ENCODE measurements at places on chromosomes 12 and 14.

DNA sequence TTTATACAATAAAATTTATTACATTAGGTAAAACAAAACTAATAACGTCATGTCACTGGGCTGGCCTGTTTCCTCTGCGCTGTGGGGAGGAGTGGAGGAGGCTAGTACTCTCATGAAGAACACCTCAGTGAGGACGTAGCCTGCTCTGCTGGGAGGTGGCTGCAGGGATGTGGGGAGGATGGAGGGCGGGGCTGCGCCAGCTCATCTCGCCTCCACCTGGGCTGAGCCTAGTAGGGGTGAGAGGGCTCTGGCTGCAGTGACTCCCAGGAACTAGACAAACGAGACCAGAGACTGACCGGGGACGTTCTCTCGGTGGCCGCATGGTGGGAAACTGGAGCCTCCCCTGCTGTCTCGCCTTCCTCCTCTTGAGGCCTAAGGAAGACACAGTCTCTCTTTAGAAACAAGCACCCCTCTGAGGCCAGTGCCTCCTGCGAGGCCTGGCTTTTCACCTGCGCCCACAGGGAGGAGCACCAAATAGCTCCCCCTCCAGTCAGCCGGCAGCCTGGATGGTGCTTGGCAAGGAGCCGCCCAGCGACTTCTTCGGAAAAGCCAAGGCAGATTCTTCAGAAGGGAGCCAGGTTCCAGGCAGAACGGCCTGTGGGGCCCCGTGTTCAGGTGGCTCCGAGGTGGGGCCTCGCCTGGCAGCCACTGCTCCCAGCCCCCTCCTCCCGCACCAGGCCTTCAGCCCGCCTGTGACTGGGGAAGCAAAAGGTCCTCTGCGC, 62.4 kb downstream of the PLEKHG3 start:
- no peak for DNase-seq

DNA sequence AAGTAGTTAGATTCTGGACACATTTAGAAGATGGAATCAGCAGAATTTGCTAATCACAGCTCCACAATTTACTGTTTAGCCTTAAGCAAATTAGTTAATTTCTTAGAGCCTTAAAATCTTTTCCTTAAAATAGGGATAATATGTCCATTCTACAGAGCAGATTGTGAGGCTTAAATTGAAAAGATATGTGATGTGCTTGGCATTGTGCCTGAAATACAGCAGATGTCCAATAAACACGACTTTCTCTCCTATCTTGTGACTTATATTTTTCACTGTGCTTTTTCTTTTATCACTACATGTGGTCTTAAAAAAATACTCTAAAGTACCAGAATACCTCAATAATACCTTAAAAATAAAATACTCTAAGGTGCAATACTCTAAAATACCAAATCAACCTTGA, 30.6 kb downstream of the CCER1 start:
- no peak for DNase-seq

DNA sequence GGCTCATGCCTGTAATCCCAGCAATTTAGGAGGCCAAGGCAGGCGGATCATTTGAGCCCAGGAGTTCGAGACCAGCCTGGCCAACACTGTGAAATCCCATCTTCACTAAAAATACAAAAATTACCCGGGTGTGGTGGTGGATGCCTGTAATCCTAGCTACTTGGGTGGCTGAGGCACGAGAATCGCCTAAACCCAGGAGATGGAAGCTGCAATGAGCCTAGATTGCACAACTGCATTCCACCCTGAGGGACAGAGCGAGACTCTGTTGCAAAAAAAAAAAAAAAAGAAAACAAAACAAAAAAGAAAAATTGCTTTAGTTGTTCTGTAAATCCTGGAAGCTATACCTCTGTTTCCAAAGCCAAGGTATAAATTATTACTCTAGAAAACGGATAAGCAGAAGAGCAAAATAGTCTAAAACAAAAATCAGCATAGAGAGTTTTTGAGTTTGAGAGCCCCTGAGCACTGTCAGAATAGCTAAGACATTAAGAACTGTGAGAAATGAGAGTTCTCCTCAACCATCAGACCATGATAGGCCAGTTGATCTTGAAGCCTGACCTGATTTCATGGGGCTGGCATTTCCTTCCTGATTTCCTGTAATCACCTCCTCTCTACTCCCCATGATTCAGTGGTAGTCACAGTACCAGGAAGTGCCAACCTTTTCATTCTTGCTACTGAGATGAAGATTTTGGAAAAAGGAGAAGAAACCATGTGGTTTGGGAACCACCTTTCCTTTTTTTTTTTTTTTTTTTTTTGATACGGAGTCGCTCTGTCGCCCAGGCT, 31.7 kb downstream of the ATP2A2 start:
- peak; percentile 56 for DNase-seq

- DNase-seq, result no peak
Observed at GRCh38 chr12:7154042-7154441, 23.9 kb downstream of the CLSTN3 start.

GRCh38 chr14:101377069-101377468, 184.2 kb upstream of the DIO3 start:
- DNase-seq, result no peak

DNA sequence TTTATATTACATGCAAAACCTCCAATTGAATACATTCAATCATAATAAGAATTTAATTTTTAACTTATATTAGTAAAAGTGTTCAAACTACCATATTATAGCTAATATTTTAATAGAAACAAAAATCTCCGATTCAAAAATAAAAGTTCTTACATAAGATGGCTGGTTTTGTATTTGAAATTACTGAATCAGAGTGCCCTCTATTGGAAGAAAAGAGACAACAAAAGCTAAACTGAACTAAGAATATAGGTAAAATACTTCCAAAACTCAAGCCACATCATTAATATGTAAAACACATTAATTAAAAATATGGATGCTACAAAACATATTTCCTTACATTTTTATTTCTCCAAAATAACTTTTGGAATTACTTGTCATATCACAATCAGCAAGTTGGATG, 120.3 kb downstream of the GARIN6 start:
- DNase-seq, result peak; percentile 45

- DNase-seq, result peak; percentile 60
Observed at GRCh38 chr12:19412844-19413243, 26.4 kb upstream of the AEBP2 start.

DNA sequence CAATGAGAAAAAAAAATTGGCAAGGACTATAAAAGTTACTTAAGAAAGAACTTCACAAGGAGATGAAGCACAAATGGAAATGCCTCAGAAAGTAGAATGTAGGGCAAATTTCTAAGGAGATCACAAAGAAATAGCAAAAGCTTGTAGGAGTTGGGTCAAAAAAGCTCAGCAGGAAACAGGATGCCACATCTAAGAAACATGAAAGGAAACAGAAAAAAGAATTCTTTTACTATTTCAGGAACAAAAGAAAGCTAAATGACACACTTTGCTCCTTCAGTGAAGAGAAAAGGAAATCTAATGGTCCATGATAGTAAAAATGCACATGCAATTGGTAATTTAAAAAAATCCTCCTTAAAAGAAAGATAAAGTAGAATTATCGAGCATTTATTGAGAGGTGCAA, 452.1 kb upstream of the GARIN6 start:
- DNase-seq, result no peak

- DNase-seq, result no peak
Observed at GRCh38 chr14:92963301-92964123, 40.6 kb downstream of the CHGA start.

DNA sequence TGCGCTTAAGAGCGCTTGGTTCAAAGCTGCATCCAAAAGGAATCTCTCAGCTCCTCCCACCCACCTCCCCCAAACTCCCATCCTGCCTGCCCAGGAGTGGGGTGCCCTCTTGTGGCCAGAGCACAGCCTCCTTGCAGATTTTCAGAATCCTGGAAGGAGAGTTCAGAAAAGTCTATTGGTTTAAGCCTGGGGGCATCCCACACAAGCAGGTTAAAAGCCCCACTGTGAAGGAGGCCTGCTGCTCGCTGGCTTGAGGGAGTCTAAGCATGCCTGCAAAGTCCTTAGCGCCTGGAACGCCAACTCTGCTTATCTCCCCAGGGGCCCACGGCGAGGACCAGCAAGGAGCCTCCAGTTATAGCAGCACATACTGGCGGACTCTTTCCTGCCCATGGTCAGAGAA, 297.1 kb downstream of the KSR2 start:
- no peak for DNase-seq

DNA sequence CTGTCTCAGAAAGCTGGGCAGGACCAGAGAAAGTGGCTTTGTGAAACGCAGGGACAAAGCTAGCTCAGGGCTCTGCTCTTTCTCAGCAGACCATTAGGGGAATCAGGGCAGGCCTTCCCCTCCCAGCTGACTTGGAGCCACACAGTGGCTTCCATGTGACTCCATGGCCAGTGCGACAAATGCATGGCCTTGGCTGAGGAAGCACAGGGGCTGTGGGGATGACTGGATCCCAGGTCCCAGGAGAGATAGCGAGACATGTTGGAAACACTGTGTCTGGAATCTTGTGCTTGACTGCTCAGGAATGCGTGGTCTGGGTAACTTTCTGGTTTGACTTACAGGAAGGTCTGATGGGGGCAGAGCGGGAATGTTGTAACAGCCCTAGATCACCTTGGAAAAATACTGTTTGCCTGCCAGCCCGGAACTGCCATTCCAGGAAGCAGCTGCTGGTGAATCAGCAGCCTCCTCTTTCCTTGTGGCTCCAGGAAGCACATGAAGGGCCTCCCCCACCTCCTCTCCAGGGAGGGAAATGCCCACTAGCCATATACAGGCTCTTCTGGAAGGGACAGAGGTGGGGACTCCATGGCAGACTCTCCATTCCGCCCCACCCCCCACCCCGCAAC, 133.5 kb upstream of the HIF1A start:
- peak; percentile 99 for DNase-seq

GRCh38 chr14:34325493-34325892, 136.5 kb downstream of the SPTSSA start:
- no peak for DNase-seq

DNA sequence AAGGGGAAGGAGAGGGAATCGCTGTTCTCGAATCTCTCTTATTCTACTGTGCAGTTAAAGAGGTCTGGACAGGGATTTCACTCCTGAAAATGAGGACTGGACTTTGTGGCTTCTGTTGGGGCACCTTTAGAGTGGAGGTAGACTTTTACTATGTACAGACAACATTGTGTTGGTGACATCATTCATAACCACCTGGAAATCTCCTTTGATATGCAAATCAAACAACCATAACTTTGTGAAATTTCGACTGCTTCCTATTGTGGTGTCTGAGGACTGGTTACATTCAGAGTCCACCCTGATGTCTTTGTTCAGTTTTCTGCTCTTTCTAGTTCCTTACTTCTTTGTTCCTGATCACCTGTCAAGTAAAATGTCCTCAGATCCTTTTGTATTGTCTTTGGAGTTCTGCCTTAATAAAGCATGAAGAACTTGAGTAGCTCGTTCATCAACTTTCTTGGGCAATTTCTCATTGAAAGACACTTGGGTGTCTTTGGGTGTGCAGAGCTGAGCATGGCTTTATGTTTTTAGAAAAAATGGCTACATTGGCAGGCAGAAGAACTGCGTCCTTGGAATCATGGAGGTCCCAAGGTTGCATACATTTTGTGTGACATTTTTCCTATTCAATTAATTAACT, 29.8 kb downstream of the LRRK2 start:
- no peak for DNase-seq

DNA sequence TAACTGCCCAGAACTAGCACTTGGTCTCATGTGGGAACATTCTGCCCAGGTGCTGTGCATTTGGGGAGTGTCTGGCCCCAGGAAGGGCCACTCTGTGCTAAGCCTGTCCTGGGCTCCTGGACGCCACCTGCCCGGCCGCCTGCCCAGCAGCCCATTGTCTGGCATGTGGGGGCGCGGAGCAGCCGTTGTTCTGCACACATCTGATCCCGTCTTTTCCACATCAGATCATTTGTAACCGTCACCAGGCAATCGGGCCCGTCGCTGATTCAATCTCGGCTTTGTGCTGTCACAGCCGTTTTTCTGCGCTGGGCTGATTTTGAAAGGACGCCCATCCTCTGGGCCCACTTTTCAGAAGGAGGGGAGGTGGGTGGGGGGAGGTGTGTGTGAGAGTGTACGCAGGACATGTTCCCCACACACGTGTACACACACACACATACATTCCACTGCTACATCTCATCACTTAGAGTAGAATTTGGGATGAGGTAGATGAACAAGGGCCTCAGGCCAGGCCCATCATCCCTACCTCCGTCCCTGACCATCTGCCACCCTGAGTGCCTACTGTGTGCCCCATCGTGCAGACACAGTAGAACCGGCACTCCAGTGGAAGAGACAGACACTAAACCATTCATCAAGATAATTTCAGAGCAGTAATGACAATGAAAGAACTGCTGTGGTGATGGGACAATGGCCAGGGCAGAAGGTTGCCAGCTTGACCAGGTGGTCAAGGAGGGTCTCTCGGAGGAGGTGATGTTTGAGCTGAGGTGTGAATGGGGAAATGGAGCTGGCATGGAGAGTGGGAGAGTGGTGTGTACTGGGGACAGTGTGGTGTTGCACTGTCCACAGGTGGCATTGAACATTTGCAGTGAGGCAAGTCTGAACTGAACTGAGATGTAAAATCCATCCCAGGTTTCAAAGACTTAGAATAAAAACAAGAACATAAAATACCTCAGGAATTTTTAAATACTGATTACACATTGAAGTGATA, 19.0 kb downstream of the FAM222A start:
- DNase-seq, result no peak

GRCh38 chr14:34700622-34701130, 13.7 kb downstream of the CFL2 start:
- DNase-seq, result no peak

- DNase-seq, result peak; percentile 2
Observed at GRCh38 chr12:24537083-24537860, 411.6 kb downstream of the BCAT1 start.

- DNase-seq, result no peak
Observed at GRCh38 chr12:128609861-128610260, 213.9 kb downstream of the SLC15A4 start.

Data from fibroblast of the aortic adventitia (primary cell).